ENCODE measurements at places on chromosomes 7 and 10. TPM values are rescaled to one million over a fixed set of nuclear protein-coding genes. Genes with fewer than 3 reads are reported as not detected.

DNA sequence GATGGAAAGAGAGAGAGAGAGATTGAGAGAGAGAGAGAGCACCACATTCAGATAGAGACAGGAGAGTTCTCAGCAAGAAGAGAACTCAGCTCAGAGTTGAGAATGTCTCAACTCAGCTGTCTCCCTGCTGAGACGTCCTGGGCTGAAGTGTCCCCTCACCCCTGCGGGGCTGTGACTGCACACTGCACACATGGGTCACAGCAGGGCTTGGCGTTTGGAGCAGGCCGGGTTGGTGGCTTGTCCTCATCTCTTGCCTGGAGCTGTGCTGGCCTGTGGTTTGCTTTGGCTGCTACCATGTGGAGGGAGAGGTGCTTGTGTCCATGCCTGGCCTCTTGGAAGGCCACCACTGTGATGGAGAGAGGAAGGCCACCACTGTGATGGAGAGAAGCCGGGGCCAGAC lies 167.9 kb downstream of the RNF216 start:
- DNase-seq, result peak; percentile 27

The SPACDR gene
- 0.36 TPM for total RNA-seq

DNA sequence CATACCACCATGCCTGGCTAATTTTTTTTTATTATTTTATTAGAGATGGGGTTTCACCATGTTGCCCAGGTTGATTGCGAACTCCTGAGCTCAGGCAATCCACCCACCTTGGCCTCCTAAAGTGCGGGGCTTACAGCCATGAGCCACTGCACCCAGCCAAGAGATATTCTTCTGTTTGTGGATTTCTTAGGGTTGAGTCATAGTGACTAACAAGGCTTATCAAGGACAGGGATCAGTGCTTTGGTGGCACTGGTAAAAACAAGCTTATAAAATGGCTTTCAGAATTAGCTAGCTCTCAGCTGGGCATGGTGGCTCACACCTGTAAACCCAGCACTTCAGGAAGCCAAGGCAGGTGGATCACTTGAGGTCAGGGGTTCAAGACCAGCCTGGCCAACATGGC lies 122.4 kb downstream of the ZNF248 start:
- no peak for DNase-seq

- no peak for DNase-seq
These were observed 63.4 kb downstream of the ABI1 start for GRCh38 chr10:26797340-26797739.

The TEX36 gene
- not detected for total RNA-seq

GRCh38 chr10:119129721-119130120 lies 25.8 kb downstream of the DENND10 start:
- DNase-seq, result no peak

DNA sequence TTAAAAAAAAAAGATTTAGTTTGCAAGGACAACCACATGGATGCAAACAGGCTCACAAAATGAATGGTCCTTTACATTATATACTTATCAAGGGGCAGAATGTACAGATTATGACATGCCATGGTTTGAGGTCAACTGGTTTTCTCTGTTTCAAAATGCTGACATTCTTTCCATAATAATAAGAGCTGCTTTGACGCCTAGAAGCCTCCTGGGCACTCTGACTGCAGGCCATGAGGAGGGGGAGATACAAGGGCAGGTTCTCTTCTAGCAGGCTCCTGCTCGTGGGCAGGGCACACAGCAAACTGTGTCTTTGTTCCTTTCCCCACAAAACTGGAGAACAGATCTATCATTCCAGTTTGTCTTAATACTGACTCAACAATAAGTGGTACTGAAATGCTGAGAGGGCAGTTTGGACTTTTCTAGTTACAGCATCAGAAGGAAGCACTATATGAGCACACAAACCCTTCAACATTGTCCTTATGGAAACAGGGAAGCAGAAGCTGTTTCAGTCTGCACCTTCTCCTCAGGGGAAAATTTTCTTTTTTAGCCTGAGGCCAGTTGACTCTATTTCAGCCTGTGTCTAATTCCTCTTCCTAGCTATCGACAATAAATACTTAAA lies 314.9 kb upstream of the AOAH start:
- peak; percentile 18 for DNase-seq

The CFAP43 gene
- 0.36 TPM for total RNA-seq

The SGCE gene
- total RNA-seq, result 59.8 TPM

DNA sequence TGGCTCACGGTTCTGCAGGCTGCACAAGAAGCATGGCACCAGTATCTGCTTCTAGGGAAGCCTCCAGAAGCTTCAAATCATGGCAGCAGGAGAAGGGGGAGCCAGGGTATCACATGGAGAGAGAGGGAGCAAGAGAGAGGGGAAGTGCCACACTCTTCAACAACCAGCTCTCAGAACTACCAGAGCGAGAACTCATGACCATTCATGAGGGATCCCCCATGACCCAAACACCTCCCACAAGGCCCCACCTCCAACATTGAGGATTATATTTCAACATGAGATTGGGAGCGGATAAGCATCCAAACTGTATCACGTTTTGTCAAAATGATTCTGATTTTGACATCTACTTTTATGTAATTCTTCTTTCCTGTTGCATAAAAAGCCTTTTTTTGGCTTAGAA lies 38.5 kb downstream of the CREM start:
- DNase-seq, result no peak

GRCh38 chr10:118958984-118959925 lies 70.3 kb upstream of the NANOS1 start:
- no peak for DNase-seq

DNA sequence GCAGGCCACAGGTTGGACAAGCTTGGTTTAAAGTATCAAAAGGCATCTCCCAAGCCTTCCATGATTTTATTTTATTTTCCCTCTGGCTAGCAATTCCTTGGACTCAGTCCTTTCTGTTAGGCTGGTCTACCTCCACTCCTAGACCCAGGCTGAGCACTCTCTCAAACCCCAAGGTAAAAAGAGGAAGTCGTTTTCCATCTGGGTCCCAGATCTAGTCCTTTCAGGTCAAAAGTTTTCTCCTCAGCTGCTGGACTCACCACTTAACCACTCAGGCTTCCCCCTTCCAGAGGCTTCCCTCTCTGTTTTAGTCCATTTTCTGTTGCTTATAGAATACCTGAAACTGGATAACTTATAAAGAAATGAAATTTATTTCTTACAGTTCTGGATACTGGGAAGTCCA lies 252.3 kb upstream of the MKLN1 start:
- DNase-seq, result no peak

DNA sequence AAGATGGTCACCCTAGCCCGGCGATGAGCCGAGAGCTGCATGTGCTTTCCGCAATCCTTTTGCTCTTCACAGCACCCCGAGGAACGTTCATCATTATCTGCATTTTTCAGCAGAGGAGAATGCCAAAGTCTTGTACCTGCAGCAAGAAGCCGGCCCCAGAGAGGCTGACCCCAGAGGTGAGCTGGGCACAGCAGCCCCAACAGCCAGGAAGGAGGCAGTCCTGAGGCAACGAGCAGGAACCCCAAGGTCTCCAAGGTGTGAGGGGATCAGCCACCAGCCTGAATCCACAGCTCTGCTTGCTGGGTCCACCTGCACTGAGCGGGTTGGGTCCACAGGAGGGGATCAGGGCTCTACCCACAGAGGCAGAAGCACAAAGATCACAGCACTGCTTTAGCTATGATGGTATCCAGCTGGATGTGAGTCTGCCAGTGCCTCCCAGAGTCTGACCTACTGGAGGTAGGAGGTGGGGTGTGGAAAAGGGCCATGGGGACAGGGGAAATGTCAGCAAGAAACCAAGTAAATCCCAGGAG lies 16.8 kb upstream of the GDF10 start:
- DNase-seq, result no peak

DNA sequence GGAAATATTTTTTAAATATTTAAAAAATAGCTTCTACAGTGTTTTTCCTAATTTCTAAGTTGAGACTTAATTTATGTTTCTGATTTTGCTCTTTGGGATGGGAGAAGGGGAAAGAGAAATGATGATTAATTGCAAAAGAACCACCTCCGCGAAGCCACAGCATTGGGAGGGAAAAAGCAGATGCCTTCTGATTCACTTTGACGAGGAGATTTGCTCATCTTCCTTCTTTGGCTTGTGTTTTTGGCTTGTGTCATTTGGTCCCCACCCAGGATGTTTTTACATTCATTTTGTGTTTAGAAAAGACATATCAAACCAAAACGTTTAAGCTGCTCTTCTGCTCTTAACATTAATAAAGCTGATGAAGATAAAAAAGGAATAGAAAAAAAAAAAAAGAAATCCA lies 121.7 kb downstream of the MACC1 start:
- no peak for DNase-seq

DNA sequence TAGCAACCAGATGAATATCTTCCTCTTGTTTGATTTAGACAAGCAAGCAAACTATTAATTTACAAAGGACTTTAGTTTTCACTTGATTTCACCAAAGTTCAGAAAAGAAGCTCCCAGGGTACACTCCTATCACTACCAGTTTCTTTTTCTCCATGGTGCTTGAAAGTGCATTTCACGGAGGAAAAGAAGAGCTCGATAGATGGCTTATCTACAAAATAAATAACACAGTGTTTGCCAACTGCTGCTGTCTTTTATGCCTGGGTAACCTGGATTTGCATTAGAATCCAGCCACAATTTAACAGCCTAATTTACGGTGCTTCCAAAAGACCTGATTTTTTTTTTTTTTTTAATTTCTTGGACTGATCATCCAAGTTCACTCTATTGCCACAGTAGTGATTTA lies 275.7 kb downstream of the GPR37 start:
- DNase-seq, result no peak

DNA sequence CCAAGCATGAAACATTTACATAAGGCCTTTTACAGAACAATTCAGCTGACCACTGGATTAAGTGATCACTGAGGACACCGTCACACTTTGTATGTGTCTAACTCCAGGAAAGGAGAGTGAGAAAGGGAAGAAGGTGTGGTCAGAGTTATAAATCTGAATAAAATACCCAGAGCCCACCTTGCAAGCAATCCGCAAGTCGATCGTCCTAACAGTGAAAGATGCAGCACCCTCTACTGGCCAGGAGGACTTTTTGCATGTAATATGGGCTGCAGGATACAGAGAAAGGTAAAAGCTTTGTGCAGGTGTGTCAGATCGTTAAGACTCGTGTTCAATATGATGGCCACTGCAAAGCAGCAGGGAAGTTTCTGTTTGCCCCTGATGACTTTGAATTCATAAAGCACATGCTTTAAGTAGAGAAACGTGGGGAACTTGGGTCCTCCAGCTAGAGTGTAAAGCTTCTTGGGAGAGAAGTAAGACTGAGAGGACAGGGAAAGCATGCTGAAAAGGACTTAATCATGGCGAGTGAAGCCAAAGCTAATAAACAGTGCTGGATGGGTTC lies 68.5 kb upstream of the BMPER start:
- DNase-seq, result no peak

The RAB19 gene
- not detected for total RNA-seq

The NPSR1 gene
- not detected for total RNA-seq

GRCh38 chr7:100942045-100942774 lies 7.1 kb upstream of the MUC3A start:
- no peak for DNase-seq

- no peak for DNase-seq
These were observed 23.6 kb downstream of the BZW2 start for GRCh38 chr7:16669581-16669980.

The EBLN1 gene
- total RNA-seq, result not detected

DNA sequence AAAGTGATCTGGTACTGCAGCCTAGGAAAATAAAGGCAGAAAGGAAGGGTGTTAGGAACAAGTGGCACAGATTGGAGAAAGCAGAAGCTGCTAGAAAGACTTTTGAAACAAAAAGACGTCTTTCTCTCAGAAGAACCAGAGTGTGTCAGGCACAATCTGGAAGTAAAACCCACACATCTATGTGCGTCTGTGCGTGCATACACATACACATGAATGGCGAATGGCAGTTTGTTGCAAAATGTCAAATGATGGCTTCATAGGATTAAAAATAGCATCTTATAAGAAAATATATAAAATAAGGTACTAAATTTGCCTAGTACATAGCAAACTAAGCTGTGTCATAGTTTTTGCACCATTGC lies 246.3 kb downstream of the CDK14 start:
- no peak for DNase-seq

- no peak for DNase-seq
These were observed 64.4 kb downstream of the TBXAS1 start for GRCh38 chr7:139893461-139893860.

DNA sequence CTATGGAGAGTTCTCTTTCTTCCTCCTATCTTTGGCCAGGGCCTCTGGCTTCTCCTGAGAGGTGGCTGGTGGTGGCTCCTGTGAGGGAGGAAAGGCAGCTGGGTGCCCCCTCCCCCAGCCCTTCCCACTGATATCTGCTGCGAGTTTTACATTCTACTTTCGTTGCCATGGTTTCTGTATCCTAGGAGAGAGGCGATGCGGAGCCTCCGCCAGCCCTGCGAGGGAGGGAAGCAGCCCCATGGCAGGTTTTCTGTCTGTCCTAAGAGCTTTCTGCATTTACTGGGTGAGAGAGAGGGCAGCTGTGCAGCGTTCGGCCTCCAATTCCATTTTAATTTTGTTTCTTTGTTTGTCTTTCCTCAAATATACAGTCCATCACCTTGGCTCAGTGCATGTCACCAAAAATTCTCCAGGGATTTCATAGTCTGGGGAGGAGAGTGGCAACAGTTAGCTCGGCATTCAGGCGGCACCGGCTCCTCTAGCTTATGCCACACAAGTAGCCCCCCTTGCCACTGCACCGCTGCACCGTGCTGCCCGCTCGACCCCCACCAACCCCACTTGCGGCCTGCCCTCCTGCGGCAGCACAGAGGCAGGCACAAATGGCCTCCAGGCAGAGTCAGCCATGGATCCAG lies 20.4 kb downstream of the DNAJB12 start:
- DNase-seq, result peak; percentile 50

DNA sequence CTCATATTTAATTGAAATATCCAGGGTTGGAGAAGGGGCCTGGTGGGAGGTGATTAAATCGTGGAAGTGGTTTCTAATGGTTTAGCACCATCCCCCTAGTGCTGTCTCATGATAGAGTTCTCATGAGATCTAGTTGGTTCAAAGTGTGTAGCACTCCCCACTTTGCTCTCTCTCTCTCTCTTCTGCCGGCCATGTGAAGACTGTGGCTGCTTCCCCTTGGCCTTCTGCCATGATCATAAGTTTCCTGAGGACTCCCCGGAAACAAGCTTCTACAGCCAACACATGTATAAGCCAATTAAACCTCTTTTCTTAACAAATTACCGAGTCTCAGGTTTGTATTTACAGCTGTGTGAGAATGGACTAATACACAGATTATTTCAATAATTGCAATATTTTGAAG lies 305.8 kb upstream of the KCND2 start:
- no peak for DNase-seq

DNA sequence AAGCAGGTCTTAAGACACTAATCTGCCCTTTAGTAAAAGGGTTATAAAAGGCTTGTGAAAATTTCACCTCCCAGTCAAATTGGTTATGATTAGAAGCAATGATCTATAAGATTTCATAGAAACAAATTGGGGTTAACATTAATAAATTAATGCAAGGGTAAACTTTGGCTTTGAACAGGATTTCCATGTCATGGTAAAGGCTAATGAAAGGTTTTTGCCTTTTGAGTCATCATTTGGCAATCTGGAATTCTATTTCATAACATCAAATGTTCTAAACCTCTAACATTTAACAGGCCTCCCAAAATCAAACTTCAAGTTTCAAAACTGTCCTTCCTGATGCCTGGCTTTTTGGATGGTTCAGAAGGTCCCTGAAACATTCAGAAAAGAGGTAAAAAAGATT lies 62.4 kb downstream of the COA1 start:
- no peak for DNase-seq

The TMEM225B gene
- 0.29 TPM for total RNA-seq

The METTL27 gene
- 8.7 TPM for total RNA-seq

GRCh38 chr7:131231381-131232220 lies 96.1 kb upstream of the MKLN1 start:
- no peak for DNase-seq

GRCh38 chr7:111320133-111320532 lies 229.2 kb downstream of the LRRN3 start:
- no peak for DNase-seq

Data from osteoblast (primary cell).